ENCODE measurements at places on chromosomes 4 and X. TPM values are rescaled to one million over a fixed set of nuclear protein-coding genes. Genes with fewer than 3 reads are reported as not detected.

GRCh38 chrX:134761788-134762187, 103.5 kb upstream of the PLAC1 start:
- no peak for DNase-seq

DNA sequence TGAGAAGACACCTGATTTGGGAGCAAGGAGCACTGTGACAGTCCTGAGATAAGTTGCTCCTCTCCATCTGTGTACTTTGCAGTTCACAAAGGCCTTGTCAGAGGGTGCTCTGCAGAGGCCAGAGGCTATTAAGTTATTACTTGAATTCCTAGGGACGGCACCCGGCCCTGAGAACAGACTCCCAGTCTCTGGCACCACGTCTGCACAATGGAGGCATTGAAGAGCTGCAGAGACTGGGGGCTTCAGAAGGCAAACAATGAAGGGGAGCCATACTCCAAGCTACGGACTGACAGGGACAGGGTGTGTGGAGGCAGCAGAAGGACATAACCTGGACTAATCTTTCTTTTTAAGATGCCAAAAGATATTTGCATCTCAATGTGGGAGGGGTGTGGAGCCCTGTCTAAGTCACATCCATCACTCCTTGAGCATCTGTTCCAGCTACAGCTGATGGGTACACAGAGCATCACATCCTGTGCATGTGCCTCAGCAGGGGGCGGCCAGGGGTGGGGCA, 11.5 kb downstream of the RASGEF1B start:
- DNase-seq: no peak

- no peak for DNase-seq
Measured at GRCh38 chrX:1595711-1596060, 4.3 kb downstream of the AKAP17A start.

- DNase-seq: no peak
Measured at GRCh38 chr4:57131849-57132742, 21.9 kb upstream of the IGFBP7 start.

DNA sequence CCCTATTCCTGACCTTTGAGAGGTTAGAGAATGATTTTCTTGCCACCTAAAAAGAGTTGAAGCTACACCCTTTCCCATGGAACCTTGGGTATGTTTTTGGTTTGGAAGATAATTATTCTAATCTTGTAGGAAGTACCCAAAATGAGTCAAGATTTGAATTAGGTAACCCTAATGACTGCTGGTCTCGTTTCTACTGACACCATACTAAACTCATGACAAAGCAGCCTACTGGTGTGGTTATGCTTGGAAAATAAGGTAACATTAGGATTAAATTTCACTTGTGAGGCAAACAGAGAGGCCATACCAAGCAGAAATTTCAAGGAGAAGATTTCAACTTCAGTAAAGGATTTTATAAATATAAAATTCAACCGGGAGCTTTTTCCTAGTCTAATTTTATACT, 107.9 kb downstream of the FBXW7 start:
- no peak for DNase-seq

DNA sequence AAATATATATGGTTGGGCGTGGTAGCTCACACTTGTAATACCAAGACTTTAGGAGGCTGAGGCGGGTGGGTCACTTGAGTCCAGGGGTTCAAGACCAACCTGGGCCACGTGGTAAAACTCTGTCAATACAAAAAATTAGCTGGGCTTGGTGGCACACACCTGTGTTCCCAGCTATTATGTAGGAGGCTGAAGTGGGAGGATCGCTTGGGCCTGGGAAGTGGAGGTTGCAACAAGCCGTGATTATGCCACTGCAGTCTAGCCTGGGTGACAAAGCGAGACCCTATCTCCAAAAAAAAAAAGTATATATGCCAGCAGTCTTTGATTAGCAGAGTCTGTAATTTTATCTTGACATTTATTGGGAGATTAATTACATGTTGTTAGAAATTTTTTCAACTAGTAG, 8.7 kb downstream of the EIF2S3 start:
- no peak for DNase-seq

- no peak for DNase-seq
Measured at GRCh38 chrX:121120690-121121605, 73.5 kb downstream of the GLUD2 start.

DNA sequence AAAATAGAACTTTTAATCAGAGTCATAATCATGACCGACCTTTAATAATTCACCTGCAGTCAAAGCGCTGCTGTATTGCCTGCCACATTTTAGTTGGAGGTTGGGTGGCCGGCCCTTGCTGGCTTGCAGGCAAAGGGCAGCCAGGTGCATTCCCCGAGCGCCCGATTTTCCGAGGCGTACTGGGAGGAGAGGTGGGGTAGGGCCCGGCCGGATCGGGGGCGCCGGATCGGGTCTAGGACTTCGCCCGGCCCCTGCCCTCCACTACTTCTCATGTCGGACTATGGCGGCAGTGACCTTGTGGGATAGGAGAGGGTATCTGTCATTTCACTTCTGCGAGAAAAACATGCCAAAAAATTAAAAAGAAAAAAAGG, 2.5 kb upstream of the RS1 start:
- no peak for DNase-seq

The MAP7D2 gene
- 0.12 TPM for polyA plus RNA-seq

The SASH3 gene
- polyA plus RNA-seq: 296 TPM

The F8A2 gene
- not detected for polyA plus RNA-seq

The PDCL2 gene
- not detected for polyA plus RNA-seq

Data from CD8-positive, alpha-beta memory T cell (primary cell).